B cell (primary cell): ENCODE measurements at places on chromosomes 2 and 18.
A peak's percentile ranks its signal among the peaks of the same experiment; 100 is the strongest.

GRCh38 chr18:35822413-35822812 is 150.1 kb upstream of the RMP24 start:
- no peak for DNase-seq

DNA sequence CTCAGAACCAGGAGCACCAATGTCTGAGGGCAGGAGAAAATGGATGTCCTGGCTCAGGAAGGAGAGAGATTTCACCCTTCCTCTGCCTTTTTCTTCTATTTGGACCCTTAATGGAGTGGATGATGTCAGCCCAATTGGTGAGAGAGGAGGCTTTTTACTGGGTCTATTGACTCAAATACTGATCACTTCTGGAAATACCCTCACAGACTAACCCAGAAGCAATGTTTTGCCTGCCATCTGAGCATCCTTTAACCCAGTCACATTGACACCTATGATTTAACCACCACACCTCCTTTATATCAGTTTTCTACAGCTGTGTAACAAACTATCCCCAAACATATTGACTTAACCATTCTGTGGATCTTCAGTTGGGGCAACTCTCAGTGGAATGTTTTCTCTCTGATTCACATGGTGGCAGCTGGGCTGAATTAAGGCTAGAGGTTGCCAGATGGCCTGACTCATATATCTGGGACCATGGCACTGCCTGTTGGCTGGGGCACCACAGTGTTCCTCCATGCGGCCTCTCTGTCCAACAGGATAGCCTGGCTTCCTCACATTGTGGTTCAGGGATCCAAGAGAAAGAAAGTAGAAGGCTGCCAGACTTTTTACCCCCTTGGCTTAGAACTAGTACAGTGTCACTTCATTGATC is 18.2 kb upstream of the MBOAT2 start:
- DNase-seq, result no peak

DNA sequence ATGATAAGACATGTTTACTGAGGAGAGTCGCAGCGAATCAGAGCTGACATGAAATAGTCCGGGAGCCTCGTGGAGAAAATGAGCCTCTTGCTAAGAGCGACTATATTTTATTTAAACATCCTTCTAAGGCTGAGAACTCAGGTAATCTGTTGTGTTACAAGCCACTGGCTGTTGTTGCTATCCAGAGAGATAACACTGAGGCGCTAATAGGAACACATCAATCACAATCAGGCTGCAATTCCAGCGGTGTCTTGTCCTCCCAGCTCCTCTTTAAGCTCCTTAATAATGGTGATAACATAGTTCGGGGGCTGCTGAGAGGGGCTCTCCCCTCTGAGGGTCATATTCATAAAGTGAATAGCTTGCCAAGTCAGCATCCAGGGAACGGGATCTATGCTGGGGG is 95.1 kb downstream of the INSIG2 start:
- DNase-seq, result no peak

DNA sequence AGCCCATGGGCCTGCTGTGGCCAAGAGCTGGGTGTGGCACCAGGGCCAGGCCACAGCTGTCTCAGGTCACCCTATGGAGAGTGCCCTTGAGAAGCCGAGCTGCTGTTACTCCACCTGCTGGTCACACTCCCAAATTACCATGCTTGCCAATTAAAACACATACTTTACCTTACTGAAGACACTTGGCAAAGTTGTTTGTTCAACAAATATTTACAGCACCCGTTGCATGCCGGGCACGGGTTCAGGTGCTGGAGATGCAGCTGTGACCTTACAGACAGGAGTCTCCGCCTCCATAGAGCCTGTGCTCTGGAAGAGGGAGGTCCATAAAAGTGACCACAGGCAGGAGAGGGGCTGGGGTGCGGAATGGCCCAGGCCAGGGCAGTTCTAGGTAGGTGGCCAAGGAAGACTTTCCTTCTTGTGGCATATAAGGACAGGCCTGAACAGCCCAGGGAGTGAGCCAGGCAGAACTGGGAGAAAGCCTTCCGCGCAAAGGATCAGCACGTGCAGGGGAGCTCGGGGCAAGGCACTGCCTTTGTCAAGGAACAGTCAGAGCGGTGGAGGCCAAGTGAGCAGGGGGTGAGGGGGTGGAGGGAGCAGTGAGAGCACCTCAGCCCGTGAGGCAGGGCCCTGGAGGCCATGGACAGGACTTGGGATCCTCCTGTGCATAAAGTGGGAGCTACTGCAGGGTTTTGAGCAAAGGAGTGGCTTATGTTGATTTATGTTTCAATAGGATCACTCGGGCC is 23.6 kb upstream of the RBM44 start:
- DNase-seq, result peak; percentile 64

DNA sequence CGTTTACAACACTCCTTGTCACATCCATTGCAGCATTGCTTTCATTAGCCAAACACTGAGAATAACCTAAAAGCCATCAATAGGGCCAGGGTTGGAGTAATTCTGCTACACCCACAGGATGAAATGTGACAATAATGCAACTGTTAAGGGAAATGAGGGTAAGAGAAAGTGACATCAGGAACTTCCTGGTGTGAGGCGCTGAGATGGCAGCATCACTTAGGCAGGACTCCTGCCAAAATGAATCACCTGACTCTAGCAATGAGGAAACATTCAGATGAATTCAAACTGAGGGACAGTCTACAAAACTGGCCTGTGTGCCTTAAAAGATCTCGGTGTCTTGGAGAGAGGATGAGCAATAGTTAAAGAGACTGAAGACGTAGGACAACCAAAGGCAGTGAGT is 115.6 kb upstream of the AGAP1 start:
- DNase-seq, result no peak

GRCh38 chr2:28755421-28755820 is 3.8 kb downstream of the PPP1CB start:
- DNase-seq, result no peak

GRCh38 chr2:236826606-236827156 is 257.1 kb downstream of the ACKR3 start:
- DNase-seq, result no peak

- no peak for DNase-seq
Observed at GRCh38 chr2:100017633-100018032, 124.8 kb downstream of the AFF3 start.

GRCh38 chr2:158766524-158766923 is 28.6 kb upstream of the DAPL1 start:
- no peak for DNase-seq

GRCh38 chr18:44803019-44803650 is 122.4 kb downstream of the SETBP1 start:
- no peak for DNase-seq

- DNase-seq, result no peak
Observed at GRCh38 chr18:37720663-37721062, 155.1 kb upstream of the CELF4 start.

- DNase-seq, result no peak
Observed at GRCh38 chr18:26575865-26576217, 27.5 kb upstream of the KCTD1 start.

DNA sequence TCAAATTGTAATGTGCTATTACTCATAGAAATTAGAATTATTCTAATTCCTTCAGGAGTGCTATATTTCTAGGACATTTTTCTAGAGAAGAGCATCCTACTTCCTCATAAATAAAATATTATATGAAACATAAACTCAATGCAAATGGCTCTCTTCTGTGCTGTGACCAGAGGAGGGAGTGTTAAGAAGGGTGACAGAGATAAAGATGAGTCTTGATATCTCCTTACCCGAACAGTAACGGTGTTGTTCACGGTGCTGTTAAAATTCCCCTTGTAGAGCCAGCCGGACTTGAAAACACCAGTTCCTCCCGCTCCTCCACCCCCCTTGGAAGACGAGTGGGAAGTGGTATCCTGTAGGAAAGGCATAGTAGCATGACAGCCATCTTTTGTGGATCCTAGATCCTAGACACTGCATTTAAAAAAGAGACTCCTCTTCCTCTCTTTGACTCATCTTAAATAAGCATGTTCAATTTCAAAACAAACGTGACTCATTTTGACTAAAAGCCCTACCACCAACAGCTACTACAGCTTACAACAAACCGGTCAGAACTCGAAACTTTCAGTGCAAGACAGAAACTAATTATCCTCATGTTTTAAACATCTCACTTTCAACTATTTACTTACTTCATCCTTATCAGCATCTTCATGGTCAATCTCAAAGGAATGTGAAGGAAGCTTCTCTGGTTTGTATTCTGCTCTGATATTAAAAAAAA is 156.3 kb downstream of the DOCK10 start:
- no peak for DNase-seq

GRCh38 chr2:10520154-10520553 is 72.0 kb upstream of the ODC1 start:
- no peak for DNase-seq

DNA sequence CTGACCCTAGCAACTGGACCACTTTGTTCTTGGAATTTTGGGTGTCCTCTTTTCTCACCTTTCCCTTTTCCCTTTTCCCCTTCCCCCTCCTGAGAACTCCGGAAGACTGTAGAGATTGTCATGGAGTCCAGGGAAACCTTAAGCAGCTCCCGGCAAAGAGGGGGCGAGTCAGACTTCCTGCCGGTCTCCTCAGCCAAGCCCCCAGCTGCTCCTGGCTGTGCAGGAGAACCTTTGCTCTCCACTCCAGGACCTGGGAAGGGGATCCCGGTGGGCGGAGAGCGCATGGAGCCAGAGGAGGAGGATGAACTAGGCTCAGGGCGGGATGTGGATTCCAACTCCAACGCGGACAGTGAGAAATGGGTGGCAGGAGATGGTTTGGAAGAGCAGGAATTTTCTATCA is 20.5 kb downstream of the SETBP1 start:
- no peak for DNase-seq

DNA sequence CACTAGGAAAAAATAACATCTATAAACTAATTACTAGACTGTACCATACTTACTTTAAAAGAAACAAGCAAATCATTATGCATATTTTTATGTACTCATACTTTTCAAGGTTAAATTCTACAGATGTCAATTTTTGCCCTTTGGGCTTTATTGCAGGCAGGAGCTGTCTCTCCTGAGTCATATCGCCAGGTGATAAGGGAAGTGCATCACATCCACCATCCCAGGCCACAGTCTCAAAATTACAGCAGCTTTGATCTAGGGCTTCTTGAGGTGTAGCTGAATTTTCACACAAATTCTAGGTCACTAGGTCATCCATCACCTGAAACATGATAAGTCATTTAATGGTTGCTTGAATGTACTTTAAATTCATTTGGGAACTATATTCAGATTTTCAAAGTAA is 38.4 kb upstream of the FRZB start:
- no peak for DNase-seq

- no peak for DNase-seq
Observed at GRCh38 chr2:197078535-197078934, 152.0 kb upstream of the PGAP1 start.

- no peak for DNase-seq
Observed at GRCh38 chr2:99140860-99141109, 722 bp upstream of the C2orf15 start.

- DNase-seq, result no peak
Observed at GRCh38 chr2:19677825-19678518, 223.8 kb downstream of the TTC32 start.

GRCh38 chr2:25294573-25295462 is 46.9 kb downstream of the DNMT3A start:
- DNase-seq, result peak; percentile 81

DNA sequence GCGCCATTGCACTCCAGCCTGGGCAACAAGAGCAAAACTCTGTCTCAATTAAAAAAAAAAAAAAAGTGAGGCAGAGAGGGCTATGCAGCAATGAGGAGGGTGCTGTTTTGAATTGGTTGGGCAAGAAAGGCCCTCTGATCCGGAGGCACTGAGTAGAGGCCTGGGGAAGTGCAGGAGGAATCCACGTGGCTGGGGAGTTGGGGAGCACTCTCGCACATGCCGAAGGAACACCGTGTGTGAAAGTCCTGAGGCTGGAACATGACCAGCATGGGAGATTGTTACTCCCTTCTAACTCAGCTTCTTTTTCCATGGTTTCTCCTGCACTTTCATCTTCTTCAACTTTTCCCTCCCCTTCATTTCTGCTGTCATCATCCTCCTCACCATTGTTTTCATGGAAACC is 347.9 kb upstream of the HS6ST1 start:
- DNase-seq, result no peak

DNA sequence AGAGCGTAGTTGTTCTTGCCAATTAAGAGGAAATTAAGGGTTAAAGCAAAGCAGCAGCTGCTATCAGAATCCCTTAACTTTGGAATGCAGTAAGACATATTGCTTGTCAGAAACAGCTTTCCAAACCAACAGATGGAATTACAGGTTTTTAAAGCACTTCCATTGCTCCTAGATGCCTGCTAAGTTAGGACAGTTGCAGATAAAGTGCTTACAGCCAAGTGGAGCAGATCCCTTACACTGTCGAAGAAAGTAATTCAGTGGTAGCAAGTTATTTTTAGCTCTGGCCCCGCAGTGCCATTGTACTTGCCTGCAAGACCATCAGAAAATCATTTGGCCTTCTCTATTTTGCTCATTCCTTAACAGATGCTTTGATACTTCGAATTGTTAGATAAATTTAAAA is 5.4 kb downstream of the PDK1 start:
- no peak for DNase-seq

DNA sequence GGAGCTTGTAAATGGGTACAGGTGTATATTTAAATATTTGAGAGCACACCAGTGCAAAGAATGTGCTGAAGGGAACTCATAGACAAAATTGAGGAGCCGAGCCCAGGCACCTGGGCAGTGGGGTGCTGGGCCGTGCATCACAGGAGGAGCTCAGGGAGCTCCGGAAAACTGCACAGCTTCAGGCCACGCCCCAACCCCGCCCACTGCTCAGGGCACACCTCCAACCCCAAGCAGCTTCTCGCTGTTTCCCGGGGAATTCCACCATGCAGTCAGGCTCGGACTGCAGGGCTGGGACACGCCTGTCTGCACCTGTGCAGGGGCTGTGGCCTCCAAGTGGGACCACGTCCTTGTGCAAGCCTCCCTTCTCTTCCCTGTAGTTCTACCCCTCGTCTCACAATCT is 243.0 kb downstream of the HDAC4 start:
- no peak for DNase-seq

DNA sequence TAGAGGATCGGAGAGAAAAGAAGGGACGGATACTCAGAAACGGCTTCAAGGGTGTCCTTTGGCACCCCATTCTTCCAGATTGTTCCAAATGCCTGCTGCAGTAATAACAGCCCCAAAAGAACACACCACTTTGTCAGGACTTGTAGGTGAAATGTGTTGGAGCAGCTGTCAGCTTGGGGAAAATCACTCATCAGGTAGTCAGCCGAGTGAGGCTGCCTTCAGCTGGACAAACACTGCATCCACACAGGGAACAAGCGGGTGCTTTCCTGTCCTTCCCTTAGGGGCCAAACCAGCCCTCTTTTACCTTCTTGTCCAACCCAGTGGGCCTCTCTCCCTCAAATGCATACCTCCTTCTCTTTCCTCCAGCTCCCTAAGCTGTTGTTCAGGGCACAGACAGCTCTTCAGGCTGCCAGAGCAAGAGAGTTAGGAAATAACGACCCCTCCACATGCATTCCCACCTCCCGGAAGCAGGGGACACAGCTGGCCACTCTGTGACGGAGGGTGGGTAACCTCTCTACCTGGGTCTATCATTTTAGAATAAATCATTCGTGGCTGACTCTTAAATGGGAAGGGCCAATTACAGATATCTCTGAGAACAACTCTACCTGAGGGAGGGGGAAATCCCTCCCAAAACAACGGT is 48.1 kb downstream of the BCL11A start:
- DNase-seq, result no peak

- no peak for DNase-seq
Observed at GRCh38 chr2:143994961-143995360, 525.0 kb downstream of the ZEB2 start.

GRCh38 chr2:119195001-119195400 is 28.6 kb upstream of the STEAP3 start:
- no peak for DNase-seq
